Fibroblast of skin of abdomen (primary cell): ENCODE measurements at places on chromosomes 2 and 18.

DNA sequence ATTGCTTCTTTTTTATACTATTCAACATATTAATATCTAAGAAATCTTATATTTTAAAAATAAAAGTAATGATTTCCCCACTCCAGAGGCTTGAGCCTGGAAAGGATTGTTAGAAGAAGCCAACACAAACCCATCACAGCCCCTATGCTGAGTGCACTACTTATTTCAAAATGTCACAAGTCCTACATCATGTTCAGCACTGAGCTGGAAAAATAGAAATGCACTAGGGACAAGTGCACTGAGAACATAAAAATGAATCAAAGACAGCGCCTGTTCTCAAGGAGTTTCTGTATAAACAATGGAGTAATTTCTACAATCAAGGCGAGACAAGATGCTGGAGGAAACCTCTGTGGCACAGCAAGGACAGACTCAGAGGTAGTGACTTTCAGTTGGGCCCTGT is 155.0 kb downstream of the TXNL1 start:
- DNase-seq = no peak

DNA sequence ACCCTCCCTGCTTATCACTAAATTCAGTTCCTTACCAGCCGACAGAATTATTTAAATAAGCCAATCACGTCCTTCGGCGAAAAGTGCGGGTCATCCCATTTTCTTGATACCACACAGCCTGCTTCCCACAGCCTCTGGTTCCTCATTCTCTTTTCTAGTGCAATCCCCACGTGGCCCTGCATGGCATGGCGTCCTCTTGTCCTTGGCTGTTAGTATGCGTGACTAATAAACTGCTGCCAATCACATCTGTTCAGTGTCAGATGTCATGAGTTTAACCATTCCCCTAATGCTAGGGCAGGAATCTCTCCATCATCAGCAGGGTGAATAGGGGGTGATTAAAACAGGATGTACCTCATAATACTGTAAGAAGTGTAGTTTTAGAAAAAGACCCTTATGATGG is 62.8 kb upstream of the TSPYL6 start:
- DNase-seq = no peak

- DNase-seq = peak; percentile 86
These were observed 566.6 kb upstream of the DSEL start for GRCh38 chr18:68083131-68083530.

DNA sequence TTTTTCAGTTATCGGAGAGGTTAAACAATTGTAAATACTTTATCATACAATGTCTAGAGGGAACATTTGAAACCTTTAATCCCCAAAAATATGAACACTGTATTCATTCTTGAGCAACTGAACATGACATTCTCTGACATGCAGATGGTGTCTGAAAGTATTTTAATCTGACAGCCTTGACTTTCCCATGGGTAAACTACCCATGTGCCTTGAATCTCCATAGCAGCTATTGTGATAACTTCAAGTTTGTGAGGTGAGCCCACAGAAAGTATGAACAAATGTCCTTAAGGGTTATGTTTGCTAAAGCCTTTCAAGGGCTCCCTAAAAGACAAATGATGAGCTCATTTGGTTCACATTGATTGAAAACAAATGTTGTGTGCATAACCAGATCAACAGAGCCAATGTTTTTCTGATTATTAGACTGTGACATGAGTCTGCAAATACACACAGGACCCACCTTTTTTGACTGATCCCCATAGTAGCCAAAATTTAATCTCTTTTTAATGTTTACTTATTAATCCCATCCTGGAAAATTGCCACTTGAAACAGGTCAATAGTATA is 1326.0 kb downstream of the LRP1B start:
- DNase-seq = no peak

GRCh38 chr18:22069916-22070315 is 99.5 kb upstream of the GATA6 start:
- no peak for DNase-seq

- DNase-seq = no peak
These were observed 18.1 kb upstream of the DYNC1I2 start for GRCh38 chr2:171669121-171669520.

DNA sequence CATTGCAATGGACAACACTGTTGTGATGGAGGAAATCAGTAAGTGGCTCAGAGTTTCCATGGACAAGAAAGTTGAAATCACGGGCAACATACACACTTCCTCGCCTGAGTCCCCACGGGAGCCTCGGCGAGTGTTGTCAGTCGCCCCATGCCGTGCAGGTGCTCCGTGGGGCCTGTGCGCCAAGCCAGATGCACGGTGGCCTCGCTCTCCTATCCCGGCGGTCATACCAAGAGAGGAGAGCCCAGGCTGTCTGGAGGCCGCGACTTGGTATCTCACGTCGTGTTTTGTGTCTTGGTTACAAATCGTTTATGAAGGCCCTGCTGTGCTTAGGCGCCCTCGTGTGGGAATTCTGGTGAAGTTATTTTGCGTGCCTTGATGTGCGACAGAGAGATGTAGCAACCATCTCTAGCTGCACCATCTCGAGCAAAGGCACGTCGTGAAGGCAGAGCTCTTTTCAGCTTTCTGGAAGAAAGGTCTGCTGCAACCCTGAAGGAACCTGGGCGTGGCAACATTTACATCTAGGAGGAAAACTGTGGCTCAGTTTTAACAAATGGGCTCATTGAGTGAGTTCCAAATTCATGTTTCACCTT is 21.8 kb downstream of the ATG4B start:
- peak; percentile 61 for DNase-seq

DNA sequence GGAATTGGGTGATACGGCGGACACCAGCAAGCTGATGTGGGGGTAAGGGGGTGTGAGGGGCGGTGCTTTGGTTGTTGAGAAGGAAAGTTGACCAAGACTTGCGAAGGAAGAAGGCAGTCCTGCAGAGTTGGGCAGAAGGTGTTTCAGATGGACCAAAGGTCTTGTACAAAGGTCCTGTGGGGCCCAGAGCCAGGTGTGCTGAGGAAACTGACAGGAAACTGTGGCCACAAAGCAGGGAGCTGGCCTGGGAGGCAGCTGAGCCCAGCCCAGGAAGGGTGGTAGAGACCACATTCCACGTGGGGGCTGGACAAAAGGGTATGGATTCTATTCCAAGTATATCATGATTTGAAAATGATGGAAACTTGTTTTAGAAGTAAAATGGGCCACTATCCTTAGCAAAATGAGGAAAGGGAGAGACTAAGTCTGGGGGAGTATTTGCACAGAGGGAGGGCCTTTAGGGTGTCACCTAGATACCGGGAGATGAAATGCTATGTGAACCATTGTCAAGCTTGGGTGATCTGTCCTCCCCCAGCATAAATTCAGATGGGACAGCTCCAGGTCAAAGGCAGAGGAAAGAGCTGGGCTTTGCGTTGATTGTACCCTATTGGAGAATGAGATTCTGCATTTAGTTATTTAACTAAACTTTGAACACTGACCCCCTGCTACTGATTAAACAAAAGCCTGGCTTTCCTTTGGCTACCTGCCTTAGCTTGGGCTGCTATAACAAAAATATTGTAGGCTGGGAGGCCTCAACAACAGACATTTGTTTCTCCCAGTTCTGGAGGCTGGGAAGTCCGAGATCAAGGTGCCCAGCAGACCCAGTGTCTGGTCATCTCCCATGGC is 4.3 kb upstream of the EDAR start:
- DNase-seq = no peak

DNA sequence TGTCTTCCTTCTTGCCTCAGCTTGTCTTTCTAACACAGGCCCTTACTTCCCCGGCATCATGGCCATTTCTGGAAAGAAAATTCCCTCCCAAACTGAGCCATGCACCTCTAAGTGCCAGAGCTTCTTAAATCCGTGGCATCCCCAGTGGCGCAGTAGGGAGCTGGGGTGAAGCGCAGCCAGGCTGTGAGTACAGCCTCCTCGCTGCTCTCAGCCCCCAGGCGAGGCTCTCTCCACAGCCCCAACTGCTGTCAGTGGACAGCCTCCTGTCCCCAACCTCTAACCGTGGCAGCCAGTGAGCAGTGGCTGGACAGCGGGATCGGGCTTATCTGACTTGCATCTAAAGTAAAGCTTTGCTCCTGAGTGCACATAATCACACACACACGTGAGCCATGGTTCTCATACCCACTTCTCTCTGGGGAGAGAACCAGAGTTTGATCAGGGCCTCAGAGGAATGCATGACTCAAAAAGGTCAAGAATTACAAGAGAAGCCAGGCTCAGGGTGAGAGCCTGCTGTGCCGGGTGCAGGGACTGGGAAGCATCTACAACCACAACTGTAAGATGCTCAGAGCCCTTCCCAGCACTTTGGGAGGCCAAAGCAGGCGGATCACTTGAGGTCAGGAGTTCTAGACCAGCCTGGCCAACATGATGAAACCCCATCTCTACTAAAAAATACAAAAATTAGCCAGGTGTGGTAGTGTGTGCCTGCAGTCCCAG is 50.7 kb downstream of the SFXN5 start:
- DNase-seq = peak; percentile 71

DNA sequence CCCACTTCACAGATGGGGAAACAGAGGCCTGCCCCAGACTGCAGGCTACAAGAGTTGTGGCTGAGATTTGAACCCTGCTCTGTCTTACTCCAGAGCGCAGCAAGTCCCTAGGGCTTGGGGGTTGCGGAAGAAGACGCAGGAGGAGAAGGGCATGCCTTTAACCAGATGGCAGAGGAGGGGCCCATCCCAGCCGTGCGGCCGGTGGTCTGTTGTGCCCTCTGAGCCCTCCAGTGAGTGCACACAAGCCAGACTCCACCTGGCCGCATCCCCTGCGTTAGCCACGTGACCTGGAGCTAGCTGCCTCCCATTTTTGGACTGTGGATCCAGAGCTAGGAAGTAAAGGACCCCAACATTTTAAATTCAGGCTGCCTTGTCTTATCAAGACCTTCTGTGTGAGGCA is 2.8 kb downstream of the KCNIP3 start:
- DNase-seq = no peak

GRCh38 chr18:29594493-29594892 is 1417.6 kb upstream of the CDH2 start:
- DNase-seq = no peak

GRCh38 chr2:47403609-47404193 is 745 bp downstream of the MSH2 start:
- peak; percentile 33 for DNase-seq

DNA sequence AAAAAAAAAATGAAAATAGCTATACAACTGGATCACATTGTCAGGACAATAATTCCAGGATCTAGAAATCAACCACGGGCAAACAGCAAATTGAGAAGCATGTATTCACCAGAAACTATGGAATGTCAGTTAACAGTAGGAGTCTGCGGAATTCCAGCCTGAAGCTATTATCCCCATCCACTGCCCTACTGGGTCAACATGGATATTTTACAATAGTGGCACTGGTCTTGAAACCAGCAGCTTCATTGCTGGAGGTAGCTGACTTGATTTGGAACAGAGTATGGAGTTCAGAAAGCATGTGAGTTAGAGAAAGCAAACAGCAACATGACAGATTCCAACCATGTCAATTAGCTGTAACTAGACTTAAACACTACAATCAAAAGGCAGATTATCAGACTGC is 55.7 kb upstream of the PDE1A start:
- no peak for DNase-seq

DNA sequence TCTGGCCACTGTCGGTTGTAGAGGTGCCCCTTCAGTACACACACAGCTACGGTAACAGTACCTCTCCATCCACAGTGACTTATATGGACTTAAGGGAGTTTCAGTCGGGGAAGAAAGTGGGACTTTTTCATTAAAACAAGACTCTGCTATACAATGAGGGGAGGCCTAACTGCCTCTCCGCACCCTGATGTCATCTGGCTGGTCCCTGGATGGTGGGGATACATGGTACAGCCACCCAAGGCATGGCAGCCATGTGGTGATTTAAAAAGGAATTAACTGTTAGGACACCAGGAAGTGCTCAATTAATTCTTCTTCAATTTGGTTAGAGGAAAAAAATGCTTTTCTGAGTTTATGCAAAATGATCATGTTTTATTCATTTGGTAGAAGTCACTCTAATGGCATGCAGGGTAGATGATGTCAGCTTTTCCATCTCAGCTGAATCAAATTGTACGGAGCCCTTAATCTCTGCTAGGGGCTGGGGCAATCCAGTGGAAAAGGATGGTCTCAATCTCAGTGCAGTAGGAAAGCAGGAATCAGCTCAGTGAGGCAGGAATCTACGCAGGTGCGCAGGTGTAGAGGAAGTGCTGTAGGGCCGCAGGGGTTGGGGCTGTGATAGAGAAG is 243.9 kb downstream of the PRKCE start:
- DNase-seq = peak; percentile 82

GRCh38 chr2:218294430-218295022 is 2.2 kb upstream of the TMBIM1 start:
- no peak for DNase-seq

GRCh38 chr2:123953846-123954245 is 71.2 kb upstream of the CNTNAP5 start:
- DNase-seq = peak; percentile 38

- peak; percentile 55 for DNase-seq
These were observed 98.4 kb upstream of the RNF152 start for GRCh38 chr18:61991201-61991600.

DNA sequence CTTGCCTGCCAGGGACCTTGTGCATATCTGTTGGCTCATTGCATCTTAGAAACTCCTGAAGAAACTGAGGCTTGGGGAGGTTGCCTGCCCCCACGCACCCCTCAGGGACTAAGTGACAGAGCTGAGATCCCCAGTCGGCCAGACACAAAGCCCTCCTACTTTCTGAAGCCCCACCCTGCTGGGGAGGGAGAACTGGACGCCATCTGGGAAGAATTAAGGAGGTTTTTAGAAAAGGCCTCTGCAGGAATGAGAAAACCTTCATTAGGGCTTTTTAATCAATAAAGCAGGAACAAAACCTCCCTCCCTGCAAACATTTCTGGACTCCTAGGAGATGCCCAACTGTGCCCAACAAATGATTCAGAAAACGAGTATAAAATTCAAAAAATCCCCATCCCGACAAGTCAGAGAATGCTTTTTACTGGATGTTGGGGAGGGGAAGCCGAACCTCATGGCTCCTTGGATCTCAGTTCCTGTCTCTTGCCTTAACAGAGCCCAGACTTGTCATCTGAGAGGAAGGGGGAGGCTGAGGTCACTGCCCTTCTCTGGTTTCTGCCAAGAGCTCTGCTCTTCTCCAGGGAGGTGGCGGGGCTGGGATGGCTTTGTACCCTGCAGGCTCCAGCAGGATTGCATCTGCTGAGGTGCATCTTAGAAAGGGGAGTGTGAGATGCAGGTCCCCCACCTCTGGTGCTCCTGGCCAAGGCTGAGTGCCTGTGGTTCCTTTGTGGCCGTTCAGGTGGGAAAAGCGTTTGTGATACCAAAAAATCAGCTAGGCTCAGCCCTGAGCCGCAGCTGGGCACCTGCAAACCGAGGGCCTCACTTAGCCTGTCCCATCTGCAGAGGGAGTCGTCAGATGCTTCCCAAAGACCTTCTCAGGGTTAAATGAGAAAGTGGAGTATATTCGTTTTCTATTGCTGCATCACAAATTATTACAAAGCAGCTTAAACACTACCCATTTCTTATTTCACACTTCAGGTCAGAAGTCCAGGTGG is 142.4 kb downstream of the ZFP36L2 start:
- DNase-seq = peak; percentile 87
